AML-193 (cell line): ENCODE measurements at places on chromosomes 11 and 22.

GRCh38 chr22:29946220-29946619, 63.2 kb downstream of the MTMR3 start:
- DNase-seq, result no peak

- peak; percentile 71 for DNase-seq
These were observed 7.8 kb upstream of the NFAM1 start for GRCh38 chr22:42439821-42440674.

DNA sequence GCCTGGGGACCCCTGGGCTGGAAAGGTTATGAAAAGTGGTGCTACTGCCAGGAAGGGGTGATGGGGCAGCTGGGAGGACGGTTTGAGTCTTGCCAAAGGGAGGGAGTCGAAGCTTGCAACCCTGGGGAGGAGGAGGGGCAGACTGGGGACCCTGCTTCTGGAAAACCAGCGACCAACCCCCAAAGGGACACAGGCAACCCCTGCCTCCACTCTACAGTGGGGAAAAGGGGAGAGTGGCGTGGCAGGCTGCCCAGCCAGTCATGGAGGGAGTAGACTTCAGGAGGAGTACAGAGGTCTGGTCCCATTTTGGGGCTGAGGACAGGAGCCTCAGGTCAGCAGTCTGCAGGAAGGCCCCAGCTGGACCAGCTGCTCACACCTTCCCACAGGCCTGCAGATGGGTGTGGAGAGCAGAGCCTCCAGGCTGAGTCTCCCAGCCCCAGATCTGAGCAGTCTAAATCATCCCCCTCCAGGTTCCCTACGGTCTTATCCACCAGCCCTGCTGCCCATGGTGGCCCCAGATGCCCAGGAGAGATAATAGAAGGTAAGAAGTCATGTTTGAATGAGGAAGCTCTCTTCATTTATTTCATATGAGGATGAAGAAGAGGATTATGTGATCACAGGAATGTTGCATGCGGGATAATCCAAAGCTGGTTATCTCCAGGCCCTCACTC, 3.3 kb downstream of the DDT start:
- no peak for DNase-seq

- DNase-seq, result no peak
These were observed 52.3 kb upstream of the SOX6 start for GRCh38 chr11:16408619-16409018.

GRCh38 chr11:44709966-44710365, 16.8 kb upstream of the TSPAN18 start:
- DNase-seq, result peak; percentile 56

GRCh38 chr11:94877443-94878200, 95.7 kb downstream of the CWC15 start:
- DNase-seq, result no peak

DNA sequence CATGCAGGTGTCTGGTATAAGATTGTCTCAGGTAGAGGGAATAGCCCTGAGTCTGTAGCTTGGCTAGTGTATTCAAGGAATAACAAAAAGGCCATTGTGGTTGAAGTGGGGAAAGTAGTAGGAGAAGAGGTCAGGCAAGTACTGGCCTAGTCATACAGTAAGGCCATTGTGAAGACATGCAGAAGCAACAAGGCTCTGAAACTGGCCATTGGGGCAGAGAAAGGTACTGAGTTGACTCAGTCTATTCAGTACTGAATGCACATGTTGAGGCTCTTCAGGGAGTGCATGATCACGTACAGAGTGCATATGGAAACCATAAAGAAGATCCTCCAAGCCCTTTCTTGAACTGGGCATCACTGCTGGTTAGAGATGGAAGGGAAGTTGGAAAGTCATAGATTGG, 477.6 kb downstream of the SOX6 start:
- DNase-seq, result no peak

DNA sequence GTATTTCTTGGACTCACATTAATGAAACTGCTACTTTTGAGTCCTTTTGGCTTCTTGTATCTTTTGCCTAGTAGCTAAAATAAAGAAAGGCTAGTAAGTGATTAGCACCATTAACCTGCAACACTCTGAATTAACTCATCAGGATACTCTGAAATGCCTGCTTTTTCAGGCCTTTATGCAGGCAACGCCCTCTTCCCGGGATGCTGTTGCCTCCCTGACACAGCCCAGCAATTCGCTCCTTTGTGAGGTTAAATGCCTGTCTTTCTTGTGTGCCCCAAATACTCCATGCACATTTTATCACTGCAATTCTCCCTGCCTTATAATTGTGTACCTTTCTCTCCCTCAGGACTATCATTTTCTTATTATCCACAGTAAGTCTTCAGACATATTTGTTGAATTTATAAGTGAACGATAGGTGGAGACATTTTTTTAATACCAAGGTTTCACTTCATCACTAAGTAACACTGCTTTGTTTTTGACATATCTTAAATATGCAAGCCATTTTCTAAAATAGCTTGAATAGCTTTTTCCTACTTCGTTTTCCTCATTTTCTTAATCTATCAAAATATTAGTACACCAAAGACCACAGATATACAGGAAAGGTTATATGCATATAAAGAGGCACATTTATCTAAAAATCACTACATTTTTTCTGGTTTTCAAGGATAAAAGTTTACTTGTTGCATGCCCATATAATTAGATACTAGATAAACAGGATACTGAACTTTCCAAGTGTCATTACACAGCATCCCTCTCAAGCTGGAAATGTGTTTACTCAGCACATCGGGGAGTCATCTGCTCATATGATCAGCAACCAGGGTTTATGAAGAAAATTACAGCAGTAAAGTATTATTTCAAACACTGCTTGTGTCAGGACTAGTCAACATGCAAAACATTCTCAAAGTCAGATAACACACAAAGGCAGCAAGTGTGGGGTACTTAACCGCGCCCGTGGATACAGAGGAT, 48.5 kb upstream of the DDI1 start:
- DNase-seq, result no peak

DNA sequence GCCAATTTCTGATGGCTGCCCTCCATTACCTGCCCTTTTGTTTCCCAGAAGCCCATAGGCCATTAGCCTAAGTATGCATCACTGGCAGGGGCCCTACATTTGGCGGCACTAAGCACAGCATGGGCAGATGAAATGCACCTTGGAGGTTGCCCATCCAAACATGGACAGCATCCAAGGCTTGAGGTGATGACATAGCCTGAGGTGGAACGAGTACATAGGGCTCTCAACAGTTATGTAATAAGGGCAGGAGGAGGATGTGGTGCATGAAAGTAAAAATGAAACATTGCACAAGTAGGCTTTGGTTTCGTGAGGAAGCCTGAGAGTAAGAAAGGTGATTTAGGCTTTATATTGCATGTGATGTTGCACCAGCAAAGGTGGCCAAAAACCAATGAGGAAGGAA, 148.1 kb downstream of the FAM76B start:
- DNase-seq, result peak; percentile 88

- peak; percentile 61 for DNase-seq
These were observed 59.0 kb downstream of the CEP57 start for GRCh38 chr11:95849087-95849825.

DNA sequence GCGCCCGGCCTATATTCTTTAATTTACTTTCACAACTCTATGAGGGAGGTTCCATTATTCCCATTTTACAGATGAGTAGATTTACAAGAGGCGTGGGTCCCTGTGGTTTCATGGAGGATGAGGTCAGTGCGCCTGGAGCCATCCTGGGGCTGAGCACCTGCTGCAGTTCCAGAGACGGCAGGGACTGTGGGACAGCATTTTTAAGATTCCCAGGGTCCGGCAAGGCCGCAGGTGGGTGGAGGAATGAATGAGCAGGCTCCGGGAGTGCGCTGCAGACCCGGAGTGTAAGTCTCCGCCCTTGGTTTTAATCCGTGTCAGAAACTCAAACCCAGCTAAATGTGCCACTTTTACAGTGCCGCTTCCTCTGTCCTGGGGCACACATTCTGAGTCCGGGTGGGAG, 4.1 kb upstream of the CHRM1 start:
- DNase-seq, result no peak
